Caudate nucleus (tissue), 63 donors: ENCODE measurements at places on chromosomes 7 and 10.

DNA sequence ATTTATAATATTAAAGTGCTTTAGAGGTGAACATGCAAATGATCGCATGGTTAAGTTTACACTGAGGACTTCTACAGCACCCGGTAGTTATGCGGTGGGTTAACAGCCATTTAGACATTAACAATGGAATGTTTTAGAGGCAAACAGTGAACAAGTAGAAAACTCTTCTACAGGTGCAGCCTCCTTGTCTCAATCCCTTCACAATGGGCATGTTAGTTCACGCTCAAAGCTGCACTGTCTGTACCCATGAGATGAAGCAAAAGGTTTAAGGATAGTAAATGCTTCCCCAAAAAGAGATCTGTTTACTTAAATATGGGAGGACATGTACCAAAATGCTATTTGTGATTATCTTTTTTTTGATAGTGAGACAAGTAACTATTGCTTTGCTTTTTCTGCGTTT, 25.1 kb downstream of the PUS7 start:
- no peak for DNase-seq

GRCh38 chr10:119299531-119299930, 92.2 kb downstream of the GRK5 start:
- no peak for DNase-seq

DNA sequence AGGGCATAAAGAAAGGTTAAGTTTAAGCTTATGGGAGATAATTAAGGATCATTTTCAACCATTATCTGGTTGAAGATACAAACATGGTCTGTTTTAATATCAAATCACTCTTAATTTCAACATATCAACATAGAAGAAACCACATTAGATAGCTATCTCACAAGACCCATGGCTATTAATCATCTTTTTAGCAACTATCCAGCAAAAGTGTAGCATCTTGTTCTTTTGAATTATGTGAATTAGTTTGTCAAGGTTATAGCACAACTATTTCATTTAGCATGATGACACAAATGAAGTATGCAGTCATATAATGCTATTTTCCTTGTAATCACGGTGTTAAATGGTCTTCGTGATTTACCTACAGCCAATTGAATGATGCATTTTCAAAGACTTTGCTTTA, 58.9 kb upstream of the PPP1R9A start:
- DNase-seq = no peak

DNA sequence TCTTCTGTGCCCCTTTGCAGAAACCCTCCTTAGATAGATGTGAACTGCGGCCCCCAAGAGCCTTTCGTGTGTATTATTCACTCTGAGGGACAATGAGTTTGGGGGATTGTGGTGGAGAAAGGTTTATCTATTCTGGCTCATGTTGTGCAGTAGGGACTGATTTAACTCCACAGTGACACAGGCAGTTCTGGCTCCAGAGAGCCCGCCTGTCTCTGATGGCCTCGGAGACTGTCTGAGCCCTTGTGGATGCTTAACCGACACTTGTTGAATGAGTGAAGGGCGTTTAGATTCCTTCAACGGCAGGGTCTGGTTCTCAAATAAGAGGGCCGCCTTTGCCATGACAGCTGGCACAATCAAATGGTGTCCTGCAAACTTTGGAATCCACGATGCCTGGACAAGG, 5.8 kb downstream of the NPTX2 start:
- DNase-seq = no peak

- DNase-seq = no peak
These were observed 791.2 kb downstream of the GRID1 start for GRCh38 chr10:85575441-85575840.

- no peak for DNase-seq
These were observed 4.1 kb downstream of the ZNF777 start for GRCh38 chr7:149456506-149457421.

DNA sequence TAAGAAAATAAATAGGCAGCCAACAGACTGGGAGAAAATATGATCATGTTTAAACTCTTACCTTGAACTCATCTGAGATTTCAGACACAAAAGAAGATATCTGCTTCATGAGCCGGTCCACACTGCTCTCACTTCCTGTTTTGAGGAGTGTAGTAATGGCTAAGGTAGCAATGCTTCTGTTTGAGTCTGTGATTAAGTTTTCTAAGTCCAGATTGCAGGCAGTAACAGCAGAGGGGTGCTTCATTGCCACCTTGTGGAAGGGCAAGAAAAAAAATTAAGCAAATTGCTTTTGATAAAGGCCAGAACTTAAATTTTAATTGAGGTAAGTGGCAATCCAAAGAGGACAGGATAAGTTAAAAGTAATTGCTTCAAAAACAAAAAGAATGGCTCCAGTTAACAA, 69.1 kb downstream of the MEST start:
- no peak for DNase-seq

DNA sequence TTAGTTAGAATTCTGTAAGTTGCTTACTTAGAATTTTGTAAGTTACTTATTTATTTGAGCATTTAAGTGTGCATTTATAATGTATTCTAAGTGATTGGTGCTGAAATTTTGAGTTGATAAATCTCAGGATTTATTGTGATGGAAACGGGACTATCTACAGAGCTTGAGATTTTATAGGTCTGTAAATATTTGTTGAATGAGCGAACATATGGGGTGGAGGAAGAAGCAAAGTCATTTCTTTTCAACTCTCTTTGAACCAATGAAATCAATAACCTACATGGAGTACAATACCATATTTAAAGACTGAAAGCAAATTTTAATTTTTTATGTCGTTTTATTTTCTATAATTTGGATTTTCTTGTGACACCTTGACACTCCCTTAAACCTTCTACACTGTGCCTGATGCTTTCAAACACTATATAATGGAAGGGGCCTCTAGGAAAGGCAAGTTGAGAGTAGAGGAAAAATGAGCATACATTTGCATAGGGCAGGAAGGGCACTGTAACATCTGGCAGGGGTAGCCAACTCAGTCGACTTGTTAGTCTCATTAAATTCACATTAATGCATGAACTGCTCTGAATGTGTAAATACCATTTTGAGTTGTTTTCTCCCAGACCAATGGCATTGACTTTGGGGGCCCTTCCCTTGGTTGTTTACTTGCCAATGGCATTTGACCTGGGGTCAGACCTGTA, 204.2 kb downstream of the DYNC1I1 start:
- no peak for DNase-seq

GRCh38 chr10:72887043-72887442, 6.5 kb upstream of the OIT3 start:
- DNase-seq = no peak

- no peak for DNase-seq
These were observed 409.0 kb upstream of the MGMT start for GRCh38 chr10:129057856-129058663.

GRCh38 chr7:4566714-4567113, 115.4 kb upstream of the FOXK1 start:
- no peak for DNase-seq

DNA sequence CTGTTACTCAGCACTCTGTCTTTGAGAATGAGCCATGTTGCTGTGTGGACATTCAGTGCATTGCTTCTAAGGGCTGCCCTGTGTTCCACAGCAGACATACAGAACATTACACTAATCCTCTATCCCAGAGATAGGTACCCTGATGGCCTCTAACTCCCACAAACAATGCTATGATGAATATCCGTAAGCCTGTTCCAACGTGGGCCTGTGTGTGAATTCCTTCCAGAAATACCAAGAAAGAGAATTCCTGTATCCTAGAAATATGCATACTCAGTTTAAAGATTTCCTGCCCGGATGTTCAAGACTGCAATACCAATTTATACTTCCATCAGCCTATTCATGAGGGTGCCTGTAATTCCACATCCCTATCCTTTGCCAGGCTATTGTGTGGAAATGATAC, 21.3 kb upstream of the ST8SIA6 start:
- no peak for DNase-seq

DNA sequence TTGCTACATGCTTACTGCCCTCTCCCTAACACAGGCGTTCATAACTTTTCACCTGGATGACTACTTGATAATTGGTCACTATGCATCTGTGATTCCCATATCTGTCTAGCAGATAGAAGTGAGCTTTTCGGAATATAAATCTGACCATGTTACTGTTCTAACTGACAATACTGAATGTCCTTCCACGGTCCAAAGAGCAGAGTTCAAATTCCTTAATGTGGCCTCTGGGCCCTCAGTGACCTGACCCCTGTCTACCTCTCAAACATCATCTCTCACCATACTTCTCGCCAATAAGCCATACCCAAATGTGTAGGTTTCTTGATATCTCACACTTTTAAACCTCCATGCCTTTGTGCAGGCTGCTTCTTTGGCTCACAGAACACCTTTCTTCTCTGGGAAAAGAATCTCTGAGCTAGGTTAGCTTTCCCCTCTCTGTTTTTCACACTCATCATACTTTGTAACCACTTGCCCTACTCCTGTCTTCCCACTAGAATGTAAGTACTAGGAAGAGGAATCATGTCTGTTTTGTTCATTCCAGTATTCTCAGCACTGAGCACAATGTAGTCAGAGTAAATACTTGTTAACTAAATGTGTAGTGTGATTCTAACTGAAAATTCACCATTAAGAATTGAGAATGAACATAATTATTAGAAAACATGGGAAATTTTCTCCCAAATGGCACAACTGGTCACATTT, 39.2 kb upstream of the LRRC17 start:
- no peak for DNase-seq

DNA sequence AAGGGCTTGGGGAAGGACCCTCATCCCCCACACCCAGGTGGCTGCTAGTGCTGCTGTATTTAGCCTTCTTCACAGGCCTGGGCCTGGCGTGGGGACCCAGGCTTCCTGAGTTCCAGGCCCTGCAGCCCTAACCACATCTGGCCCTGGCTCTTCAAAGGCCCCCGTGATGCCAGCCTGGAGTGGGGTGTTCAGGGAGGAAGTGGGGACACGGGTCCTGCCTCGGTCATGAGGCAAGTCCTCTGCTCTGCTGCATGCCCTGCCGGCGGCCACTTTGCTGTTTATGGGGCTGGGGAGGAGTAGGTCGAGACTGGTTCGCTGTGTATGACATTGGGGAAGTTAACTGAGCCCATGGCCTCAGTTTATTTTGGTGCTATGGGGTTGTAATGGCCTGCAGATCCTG, 8.5 kb upstream of the AQP1 start:
- no peak for DNase-seq

- no peak for DNase-seq
These were observed 526 bp downstream of the CH25H start for GRCh38 chr10:89206402-89207180.

DNA sequence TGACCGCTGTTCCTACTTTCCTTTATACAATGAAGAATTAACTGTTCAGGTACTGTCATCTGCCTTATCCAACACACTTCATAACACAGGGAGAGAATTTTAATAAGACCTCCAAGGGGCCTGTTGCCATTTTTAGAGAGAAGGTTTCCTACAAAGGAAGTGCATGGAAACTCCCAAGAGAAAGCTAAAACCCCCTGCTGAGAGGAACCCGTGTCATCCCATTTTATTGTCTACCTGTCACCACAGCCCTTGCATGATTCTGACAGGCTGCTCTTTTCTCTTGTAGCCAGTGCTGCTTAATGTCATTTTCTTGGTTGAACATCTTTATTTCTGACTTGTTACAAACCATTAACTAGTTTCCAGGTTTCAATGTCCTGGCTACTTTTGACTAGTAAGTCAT, 98.4 kb downstream of the SNX10 start:
- no peak for DNase-seq

- no peak for DNase-seq
These were observed 75.2 kb upstream of the INHBA start for GRCh38 chr7:41777894-41778596.

DNA sequence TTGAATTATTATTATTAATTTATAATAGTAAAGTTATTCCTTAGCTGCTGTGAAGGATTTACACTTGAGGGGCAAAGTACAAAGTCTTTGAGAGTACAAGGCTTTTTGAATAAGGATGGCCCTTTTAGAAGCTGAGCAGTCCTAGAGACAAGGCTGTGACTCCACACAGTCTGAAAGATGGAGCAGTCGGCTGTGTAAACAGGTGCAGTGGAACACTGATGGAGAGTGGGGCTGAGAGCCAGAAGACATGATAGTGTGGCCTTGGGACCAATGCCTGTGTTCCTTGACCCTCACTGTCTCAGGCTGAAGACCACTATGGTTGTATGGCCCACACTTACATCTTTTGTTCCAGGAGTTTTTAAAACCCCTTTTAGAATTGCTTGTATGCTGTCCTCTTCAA, 311.2 kb upstream of the PHF14 start:
- no peak for DNase-seq

DNA sequence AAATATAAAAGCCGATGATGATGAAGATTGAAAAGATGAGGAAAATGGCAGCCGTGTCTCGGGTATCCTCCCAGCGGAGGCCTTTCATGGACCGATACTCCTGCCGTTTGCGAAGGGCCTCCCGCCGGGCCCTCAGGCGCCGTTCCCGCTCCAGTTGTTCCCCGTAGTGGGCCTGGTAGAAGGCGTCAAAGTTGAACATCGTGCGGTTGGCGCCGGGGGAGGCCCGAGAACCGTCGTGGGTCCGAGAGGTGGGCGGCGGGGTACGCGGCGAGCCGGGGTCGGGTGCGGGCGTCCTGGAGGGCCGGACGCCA, 553 bp downstream of the DNAJC30 start:
- peak; percentile 49 for DNase-seq

- DNase-seq = no peak
These were observed 47.7 kb downstream of the LRGUK start for GRCh38 chr7:134174795-134175261.

DNA sequence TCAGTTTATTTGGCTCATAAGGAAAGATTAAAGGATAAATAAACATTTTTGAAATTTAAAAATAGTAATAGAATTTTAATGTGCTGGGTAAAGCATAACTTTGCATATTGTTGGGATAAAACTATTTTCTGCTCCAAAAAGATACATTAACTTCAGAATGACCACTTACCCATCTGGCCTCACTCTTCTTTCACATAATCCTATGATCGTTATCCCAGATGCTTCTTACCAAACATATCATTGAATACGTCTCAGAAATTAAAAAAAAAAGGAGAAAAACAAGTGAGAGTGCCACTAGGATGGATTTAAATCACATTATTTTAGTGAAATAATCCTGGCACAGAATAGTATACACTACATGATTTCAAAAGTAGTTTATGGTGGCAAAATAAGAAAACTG, 677.5 kb upstream of the ZWINT start:
- DNase-seq = no peak

DNA sequence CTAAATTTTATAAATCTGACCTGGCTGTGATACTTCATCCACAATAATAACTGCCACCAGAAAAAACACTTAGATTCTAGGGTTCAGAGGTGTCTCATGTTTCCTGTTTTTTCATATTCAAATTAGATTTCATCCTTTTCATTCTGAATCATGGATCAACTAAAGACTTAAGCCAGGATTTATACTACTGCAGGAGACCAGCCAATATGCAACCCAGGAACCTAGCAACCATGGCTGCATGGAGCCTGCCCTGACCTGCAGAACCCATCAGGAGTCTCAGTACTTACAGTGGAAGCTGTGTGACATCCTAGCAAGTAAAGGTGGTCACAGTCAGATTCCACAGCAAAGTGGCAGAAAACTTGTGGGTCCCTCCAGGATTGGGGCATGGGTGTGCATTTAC, 40.5 kb upstream of the RNF148 start:
- DNase-seq = no peak

- no peak for DNase-seq
These were observed 21.4 kb downstream of the SVOPL start for GRCh38 chr7:138679793-138680192.
